Sigmoid colon (tissue), 7 donors: ENCODE measurements at places on chromosomes 1 and 21. TPM values are rescaled to one million over a fixed set of nuclear protein-coding genes. Genes with fewer than 3 reads are reported as not detected.
A peak's percentile ranks its signal among the peaks of the same experiment; 100 is the strongest.

- H3K36me3 ChIP-seq: no peaks in the 10 kb centered on the region
- DNase-seq: no peak
- peaks cover 7% of the 10 kb centered on the region for H3K4me1 ChIP-seq
- H3K27ac ChIP-seq: no peak overlapping the region
These were observed 307.0 kb downstream of the ST6GALNAC3 start for GRCh38 chr1:76381450-76382097.

- no peaks in the 10 kb centered on the region for H3K27me3 ChIP-seq
- no peaks in the 10 kb centered on the region for H3K4me1 ChIP-seq
- H3K36me3 ChIP-seq: no peaks in the 10 kb centered on the region
- H3K27ac ChIP-seq: peak overlapping the region; percentile 40
- no peak overlapping the region for H3K4me3 ChIP-seq
These were observed 185.9 kb upstream of the ATP1B1 start for GRCh38 chr1:168920456-168921094.

- no peaks in the 10 kb centered on the region for H3K27me3 ChIP-seq
- peaks cover 14% of the 10 kb centered on the region for H3K4me1 ChIP-seq
- no peak for DNase-seq
- no peak overlapping the region for H3K4me3 ChIP-seq
- H3K36me3 ChIP-seq: no peaks in the 10 kb centered on the region
These were observed 134.4 kb downstream of the S1PR1 start for GRCh38 chr1:101371259-101371658.

- H3K36me3 ChIP-seq: no peaks in the 10 kb centered on the region
- no peak overlapping the region for H3K27ac ChIP-seq
- DNase-seq: no peak
- no peaks in the 10 kb centered on the region for H3K27me3 ChIP-seq
These were observed 64.2 kb downstream of the FCRL5 start for GRCh38 chr1:157488156-157488555.

DNA sequence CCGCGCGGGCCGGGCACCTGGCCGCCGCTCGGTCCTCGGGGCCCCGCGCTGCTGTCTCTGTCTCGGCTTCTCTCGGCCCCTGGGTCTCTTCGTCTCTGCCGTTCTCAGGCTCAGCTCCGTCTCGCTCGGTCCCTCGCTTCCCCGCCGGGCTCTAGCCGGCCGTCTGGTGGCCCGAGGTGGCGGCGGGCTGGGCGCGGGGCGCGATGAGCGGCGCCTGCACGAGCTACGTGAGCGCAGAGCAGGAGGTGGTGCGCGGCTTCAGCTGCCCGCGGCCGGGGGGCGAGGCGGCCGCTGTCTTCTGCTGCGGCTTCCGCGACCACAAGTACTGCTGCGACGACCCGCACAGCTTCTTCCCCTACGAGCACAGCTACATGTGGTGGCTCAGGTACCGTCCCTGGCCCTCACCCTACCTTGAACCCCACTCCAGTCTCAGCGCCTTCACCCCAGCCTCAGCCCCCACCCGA, 355 bp downstream of the SHISAL2A start:
- H3K4me3 ChIP-seq: peak overlapping the region; percentile 49
- H3K4me1 ChIP-seq: no peaks in the 10 kb centered on the region
- H3K27ac ChIP-seq: no peak overlapping the region
- no peaks in the 10 kb centered on the region for H3K36me3 ChIP-seq
- peaks cover 49% of the 10 kb centered on the region for H3K27me3 ChIP-seq
- DNase-seq: no peak

- H3K36me3 ChIP-seq: peaks cover 53% of the 10 kb centered on the region
- peaks cover 22% of the 10 kb centered on the region for H3K4me1 ChIP-seq
- DNase-seq: peak; percentile 64
- H3K4me3 ChIP-seq: no peak overlapping the region
These were observed 1.8 kb downstream of the HYI start for GRCh38 chr1:43451701-43452532.

GRCh38 chr21:44666401-44667320, at the start of gene KRTAP12-2:
Gene KRTAP12-2 (minus strand): TSS chr21:44666927. CDS start chr21:44666886, 41 bp downstream.
- H3K36me3 ChIP-seq: no peaks in the 10 kb centered on the region
- no peak within 1 kb of the TSS for H3K4me3 ChIP-seq
- H3K4me1 ChIP-seq: no peaks in the 10 kb centered on the region

DNA sequence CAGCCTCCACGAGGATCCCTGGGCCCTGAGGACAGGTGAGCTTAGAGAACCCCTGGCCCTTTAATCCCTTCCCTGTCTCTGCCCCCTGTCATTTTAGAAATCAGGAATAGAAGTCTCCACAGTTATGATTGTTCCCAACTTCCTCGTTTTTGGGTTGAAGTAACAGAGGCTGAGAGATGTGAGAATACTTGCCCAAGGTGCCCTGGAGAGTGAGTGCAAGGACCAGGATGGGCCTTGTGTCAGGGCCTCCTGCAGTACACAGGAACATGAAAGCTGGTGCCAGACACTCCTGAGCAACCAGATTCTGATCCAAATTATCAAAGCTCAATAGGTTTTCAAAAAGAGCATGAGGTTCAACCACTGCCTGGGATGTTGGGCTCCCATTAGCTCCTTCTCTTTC, 10.1 kb downstream of the HLX start:
- DNase-seq: no peak
- no peak overlapping the region for H3K4me3 ChIP-seq
- peaks cover 11% of the 10 kb centered on the region for H3K36me3 ChIP-seq
- no peaks in the 10 kb centered on the region for H3K4me1 ChIP-seq
- no peak overlapping the region for H3K27ac ChIP-seq

- no peaks in the 10 kb centered on the region for H3K36me3 ChIP-seq
- no peak overlapping the region for H3K27ac ChIP-seq
- H3K4me1 ChIP-seq: no peaks in the 10 kb centered on the region
- DNase-seq: no peak
- no peaks in the 10 kb centered on the region for H3K27me3 ChIP-seq
These were observed 239.5 kb downstream of the RYR2 start for GRCh38 chr1:237281481-237281880.

GRCh38 chr1:72830606-72831390, 548.5 kb upstream of the NEGR1 start:
- DNase-seq: peak; percentile 56
- H3K27me3 ChIP-seq: no peaks in the 10 kb centered on the region
- no peaks in the 10 kb centered on the region for H3K36me3 ChIP-seq
- no peaks in the 10 kb centered on the region for H3K4me1 ChIP-seq
- H3K27ac ChIP-seq: no peak overlapping the region

- H3K27me3 ChIP-seq: no peaks in the 10 kb centered on the region
- no peaks in the 10 kb centered on the region for H3K36me3 ChIP-seq
- H3K4me1 ChIP-seq: no peaks in the 10 kb centered on the region
- H3K27ac ChIP-seq: no peak overlapping the region
These were observed 80.1 kb downstream of the HMGB4 start for GRCh38 chr1:33943978-33944377.

GRCh38 chr1:37901893-37902225, 42.5 kb upstream of the MTF1 start:
- no peak overlapping the region for H3K4me3 ChIP-seq
- H3K4me1 ChIP-seq: no peaks in the 10 kb centered on the region
- no peak overlapping the region for H3K27ac ChIP-seq
- no peaks in the 10 kb centered on the region for H3K27me3 ChIP-seq

GRCh38 chr1:179016706-179017382, 8.8 kb upstream of the FAM20B start:
- no peaks in the 10 kb centered on the region for H3K27me3 ChIP-seq
- H3K4me1 ChIP-seq: peaks cover 19% of the 10 kb centered on the region
- no peak overlapping the region for H3K4me3 ChIP-seq
- DNase-seq: peak; percentile 92
- peak overlapping the region; percentile 55 for H3K27ac ChIP-seq
- no peaks in the 10 kb centered on the region for H3K36me3 ChIP-seq

GRCh38 chr1:222392556-222392955, 155.3 kb downstream of the HHIPL2 start:
- no peaks in the 10 kb centered on the region for H3K4me1 ChIP-seq
- H3K36me3 ChIP-seq: no peaks in the 10 kb centered on the region
- H3K4me3 ChIP-seq: no peak overlapping the region
- no peaks in the 10 kb centered on the region for H3K27me3 ChIP-seq

DNA sequence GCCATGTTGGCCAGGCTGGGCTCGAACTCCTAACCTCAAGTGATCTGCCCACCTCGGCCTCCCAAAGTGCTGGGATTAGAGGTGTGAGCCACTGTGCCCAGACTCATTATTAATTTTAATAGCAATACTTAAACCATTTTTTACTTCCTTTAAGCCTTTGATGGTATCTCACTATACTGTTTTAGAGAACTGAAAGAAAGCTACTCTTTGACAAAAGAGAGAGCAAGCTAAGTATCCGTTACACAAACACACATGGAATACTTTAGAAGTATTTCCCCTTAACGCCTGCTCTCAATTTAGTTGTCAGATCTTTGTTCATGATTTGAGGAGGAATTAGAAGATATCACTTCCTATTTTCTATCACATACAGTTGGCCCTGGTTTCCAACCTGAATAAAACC, 189.4 kb downstream of the COP1 start:
- no peak overlapping the region for H3K4me3 ChIP-seq
- H3K27ac ChIP-seq: no peak overlapping the region
- no peaks in the 10 kb centered on the region for H3K27me3 ChIP-seq
- no peak for DNase-seq
- peaks cover 24% of the 10 kb centered on the region for H3K36me3 ChIP-seq

- peaks cover 19% of the 10 kb centered on the region for H3K4me1 ChIP-seq
- peak; percentile 84 for DNase-seq
- H3K27ac ChIP-seq: peak overlapping the region; percentile 80
- H3K27me3 ChIP-seq: no peaks in the 10 kb centered on the region
- peak overlapping the region; percentile 84 for H3K4me3 ChIP-seq
These were observed 493 bp downstream of the DISC1 start for GRCh38 chr1:231626951-231627614.

DNA sequence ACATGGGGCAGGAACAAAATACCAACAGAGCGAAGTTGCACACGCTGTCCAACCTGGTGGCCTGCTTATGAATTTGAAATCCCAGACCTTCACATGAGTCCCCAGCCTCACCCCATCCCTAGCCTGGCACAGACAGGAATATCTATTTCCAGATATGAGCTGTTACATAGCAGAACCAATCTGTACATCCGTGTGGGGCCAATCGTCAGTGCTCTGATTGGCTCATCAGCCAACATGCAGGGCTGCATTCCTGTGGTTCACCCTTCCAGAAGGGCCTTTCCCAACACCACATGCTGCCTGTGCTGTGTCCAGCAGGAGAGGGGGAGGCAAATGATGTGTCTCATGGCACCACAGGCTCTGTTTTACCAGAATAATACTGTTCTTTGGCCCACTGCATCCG, 31.3 kb downstream of the CCN1 start:
- H3K27me3 ChIP-seq: no peaks in the 10 kb centered on the region
- H3K4me1 ChIP-seq: no peaks in the 10 kb centered on the region
- H3K27ac ChIP-seq: no peak overlapping the region
- no peak overlapping the region for H3K4me3 ChIP-seq
- no peaks in the 10 kb centered on the region for H3K36me3 ChIP-seq
- peak; percentile 70 for DNase-seq

GRCh38 chr1:212254853-212255363, 30.3 kb upstream of the PPP2R5A start:
- no peaks in the 10 kb centered on the region for H3K36me3 ChIP-seq
- H3K27me3 ChIP-seq: no peaks in the 10 kb centered on the region
- H3K4me1 ChIP-seq: no peaks in the 10 kb centered on the region
- DNase-seq: no peak
- no peak overlapping the region for H3K4me3 ChIP-seq
- no peak overlapping the region for H3K27ac ChIP-seq

DNA sequence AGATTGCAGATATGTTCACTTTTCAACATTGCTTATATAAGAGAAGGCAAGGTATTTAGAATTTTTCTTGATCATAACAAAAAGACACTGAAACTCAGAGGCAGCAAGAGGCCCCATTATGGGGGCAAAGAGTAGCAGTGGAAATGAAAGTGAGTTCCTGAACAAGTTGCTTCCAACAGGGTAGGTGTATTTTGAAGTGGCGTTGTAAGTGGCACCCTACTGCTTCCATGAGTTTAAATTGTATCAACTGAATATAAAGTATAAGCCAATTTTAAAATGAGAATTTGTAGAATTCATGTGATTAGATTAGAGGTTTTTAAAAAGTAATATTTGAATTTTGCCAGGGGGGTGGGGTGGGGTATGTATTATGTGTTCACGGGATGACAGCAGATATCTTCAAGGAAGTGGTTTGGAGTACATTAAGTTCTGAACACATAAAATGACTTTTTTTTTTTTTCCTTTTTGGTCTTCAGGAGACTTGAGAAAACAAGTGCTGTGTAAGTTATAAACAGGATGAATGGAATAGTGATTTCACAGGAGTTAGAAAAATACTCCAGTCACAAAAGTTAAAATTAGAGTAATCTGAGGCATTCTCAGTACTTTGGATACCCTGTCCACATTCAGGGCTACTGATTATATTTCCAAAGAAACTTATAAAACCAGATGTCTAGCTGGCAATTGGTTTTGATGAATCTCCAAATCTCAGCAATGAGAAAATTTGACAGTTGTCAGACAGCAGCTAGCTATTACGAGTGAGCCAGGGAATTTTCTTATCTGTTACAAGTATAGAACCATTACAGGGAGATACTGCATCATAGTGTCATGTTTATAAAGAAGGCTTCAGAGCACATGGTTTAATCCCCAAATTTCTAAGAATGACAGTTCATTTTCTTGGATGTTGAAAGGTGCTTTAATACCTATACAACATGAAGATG, 182.0 kb downstream of the ST6GALNAC3 start:
- H3K4me1 ChIP-seq: no peaks in the 10 kb centered on the region
- H3K36me3 ChIP-seq: no peaks in the 10 kb centered on the region
- H3K4me3 ChIP-seq: no peak overlapping the region
- no peaks in the 10 kb centered on the region for H3K27me3 ChIP-seq

GRCh38 chr1:15465674-15466073, 9.1 kb downstream of the CELA2A start:
- no peak for DNase-seq
- H3K27ac ChIP-seq: no peak overlapping the region
- no peak overlapping the region for H3K4me3 ChIP-seq
- H3K36me3 ChIP-seq: no peaks in the 10 kb centered on the region
- H3K27me3 ChIP-seq: no peaks in the 10 kb centered on the region
- no peaks in the 10 kb centered on the region for H3K4me1 ChIP-seq

GRCh38 chr1:115312742-115313141, 25.3 kb downstream of the NGF start:
- H3K36me3 ChIP-seq: no peaks in the 10 kb centered on the region
- H3K27ac ChIP-seq: peak overlapping the region; percentile 0
- no peaks in the 10 kb centered on the region for H3K4me1 ChIP-seq
- no peak for DNase-seq
- H3K27me3 ChIP-seq: no peaks in the 10 kb centered on the region

ADGRL4 gene
- 7.8 TPM for total RNA-seq

ACAP3 gene
- total RNA-seq: 43.3 TPM

CELA3A gene
- not detected for total RNA-seq

ANGPTL3 gene
- not detected for total RNA-seq

TNFRSF1B gene
- total RNA-seq: 15.5 TPM

SSBP3 gene
- total RNA-seq: 27.4 TPM

WASF2 gene
- total RNA-seq: 56.9 TPM

TTC4 gene
- 12.6 TPM for total RNA-seq
